ENCODE measurements at places on chromosomes 7 and 10.

DNA sequence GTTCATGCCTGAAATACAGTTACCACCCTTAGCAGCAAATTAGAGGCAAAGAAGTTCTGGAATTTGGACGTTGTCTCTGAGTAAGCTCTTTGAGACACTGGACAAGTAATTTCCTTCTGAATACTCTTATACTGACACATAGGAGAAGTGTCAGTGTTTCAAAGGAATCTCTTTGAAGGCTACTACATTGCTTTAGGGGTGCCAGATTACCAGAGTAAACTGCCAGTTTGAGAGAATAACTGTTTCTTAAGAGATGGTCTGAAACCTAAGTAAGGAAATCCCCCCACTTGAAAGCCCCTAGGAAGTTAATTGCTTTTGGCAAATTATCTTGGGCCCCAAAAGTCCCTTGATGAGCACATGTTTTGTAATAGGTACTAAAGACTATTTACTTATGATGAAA lies 3.4 kb downstream of the FAS start:
- DNase-seq, result no peak

DNA sequence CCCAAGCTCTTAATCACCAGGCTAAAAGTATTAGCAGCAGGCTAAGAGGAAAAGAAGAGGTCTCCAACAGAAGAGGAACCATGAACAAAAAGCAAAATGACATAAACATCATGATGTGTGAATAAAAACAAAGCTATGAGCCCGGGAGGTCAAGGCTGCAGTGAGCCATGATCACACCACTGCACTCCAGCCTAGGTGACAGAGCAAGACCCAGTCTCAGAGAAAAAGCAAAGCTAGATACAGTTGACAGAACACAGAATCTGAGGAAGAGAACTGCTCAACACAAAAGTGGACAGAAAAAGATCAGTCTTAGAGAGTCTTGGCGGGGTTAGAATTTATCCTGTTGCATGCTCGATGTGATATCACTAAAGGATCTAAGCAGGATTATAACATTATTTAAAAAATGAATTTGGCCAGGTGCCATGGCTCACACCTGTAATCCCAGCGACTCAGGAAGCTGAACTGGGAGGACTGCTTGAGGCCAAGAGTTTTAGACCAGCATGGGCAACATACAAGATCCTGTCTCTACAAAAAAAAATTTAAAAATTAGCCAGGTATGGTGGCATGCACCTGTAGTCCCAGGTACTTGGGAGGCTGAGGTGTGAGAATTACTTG lies 37.5 kb downstream of the NT5C2 start:
- no peak for DNase-seq

- no peak for DNase-seq
Observed at GRCh38 chr7:48090095-48090805, 1.2 kb downstream of the UPP1 start.

DNA sequence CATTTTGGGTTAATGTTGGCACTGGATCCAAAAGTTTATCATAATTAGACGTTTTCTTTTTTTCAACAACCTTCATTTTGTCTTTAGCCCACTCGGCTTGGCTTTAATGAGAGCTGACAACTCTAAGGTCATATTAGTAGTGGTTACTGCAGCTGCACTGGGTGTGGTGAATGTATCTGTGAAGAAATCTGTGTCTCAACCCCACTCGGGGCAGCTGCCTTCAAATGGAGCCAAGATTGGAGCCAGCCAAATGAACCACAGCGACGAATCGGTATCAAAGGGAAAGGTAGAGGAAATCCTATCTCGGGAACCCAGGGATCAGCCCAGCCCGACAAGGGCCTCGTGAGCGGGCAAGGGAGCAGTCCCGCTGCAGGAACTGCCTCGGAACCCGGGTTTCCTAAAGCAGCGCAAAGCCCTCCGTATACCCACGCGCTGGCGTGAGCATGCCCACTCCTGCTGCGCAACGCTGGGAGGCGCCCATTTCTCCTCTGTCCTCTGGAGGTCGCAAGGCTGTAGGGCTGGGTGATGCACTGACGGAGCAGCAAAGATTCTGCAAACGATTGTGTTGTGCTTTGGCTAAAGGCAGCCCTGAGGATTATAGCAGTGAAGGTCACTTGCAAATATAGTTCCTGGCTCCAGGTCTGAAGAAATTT lies 98.7 kb upstream of the MBL2 start:
- DNase-seq, result no peak

GRCh38 chr7:91180746-91181145 lies 83.5 kb upstream of the FZD1 start:
- DNase-seq, result no peak

DNA sequence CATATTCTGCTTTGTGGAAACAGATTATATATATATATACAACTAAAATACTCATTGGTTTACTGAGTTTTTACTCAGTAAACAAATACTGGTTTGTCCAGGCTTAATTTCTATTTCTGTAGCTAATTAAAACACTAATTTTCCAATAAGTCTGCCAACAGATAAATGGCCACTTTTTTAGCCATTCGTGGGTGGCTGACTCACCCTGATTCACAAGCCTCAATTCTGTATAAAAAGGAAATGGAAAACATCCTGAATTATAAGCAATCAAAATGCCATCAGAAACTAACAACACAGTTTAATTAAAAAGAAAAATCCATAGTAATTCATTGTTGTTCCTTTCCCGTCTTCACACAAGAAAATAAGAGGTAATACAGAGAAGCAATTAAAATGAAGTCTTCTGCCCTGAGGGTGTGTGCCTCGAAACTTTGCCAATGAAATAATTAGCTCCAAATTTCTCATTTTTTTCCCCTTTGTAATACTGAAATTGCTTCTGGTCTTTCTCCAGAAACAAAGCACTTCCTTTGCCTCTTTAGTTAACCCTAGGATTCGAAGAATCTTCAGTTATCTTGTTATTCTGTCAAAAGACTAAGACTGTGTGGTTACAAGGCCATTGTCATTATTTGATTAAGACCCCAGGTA lies 118.7 kb upstream of the PTN start:
- DNase-seq, result no peak

- DNase-seq, result no peak
Observed at GRCh38 chr10:87589645-87590051, 70.0 kb upstream of the PAPSS2 start.

DNA sequence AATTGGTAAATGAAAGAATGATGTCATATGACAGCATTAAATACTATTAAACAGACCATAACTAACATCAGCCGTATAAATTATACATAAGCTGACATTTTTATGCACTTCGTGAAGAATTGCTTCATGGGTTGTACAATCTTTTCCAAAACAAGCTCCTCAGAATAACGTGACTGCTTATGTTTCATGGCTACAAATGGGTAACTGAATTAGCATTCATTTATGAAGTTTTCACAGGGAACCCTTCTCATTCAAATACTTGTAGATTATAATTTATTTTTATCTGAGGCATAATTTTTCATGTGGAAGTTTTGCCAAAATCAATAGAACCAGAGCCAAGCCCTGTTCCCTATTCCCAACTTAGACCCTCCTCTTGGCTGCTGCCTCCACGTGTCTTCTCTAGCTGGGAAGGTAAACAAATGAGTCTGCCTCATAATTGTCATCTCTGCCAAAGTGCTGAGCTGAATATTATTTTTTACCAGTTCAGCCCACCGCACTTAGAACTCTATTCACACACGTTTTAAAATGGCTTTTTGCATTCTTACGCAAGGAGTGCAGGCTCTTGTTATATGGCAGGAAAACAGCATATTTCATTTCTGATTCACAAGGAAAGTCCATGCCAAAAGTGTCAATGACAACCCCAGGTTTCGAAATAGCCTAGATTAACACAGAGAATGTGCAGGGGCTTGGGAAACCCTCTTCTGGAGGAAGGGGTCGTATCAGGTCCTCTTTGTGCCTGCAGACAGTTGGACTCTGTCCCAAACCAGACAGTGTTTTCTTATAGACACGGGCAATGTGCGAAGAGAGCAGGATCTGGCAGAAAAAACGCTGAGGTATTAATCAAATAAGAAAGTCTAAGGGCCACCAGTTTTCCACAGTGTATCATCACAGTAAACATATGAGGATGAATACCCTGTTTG lies 370.7 kb upstream of the MGMT start:
- DNase-seq, result no peak

DNA sequence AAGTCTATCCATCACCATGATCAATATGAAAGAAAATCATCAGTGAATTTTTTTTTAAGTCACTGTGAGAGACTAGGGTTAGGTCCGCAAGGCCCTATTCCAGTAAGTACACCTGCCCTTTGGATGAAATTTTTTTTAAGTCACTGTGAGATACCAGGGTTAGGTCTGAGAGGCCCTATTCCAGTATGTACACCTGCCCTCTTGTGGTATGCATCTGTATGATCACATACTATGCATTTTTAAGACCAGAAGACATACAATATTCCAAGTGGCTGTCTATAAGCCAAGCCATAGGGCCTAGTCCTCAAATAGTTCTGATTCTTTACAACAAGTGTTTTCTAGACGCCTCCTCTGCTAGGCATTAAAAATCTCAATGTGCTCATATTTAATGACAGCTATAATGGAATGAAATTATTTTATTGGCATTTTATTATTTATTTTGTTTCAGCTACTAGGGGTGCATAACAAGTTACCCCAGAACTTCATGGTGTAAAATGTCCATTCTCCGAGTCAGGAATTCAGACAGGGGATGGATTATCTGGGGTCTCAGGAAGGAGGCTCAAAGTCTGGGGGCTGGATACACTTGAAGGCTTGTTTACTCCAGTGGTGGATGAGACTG lies 53.1 kb downstream of the TEX36 start:
- DNase-seq, result no peak

GRCh38 chr7:136517971-136518370 lies 350.5 kb upstream of the CHRM2 start:
- DNase-seq, result no peak

All from activated T-cell treated with anti-CD3 and anti-CD28 coated beads for 48 hours (primary cell).